ENCODE measurements at places on chromosomes 3 and 15.

- no peak for DNase-seq
Observed at GRCh38 chr3:108100906-108101660, 10.3 kb upstream of the CD47 start.

- no peak for DNase-seq
Observed at GRCh38 chr3:73746623-73747022, 121.9 kb upstream of the PDZRN3 start.

GRCh38 chr3:15405448-15406050 is 21.8 kb downstream of the METTL6 start:
- DNase-seq = peak; percentile 54

- no peak for DNase-seq
Observed at GRCh38 chr3:129068291-129068886, 7.8 kb downstream of the GP9 start.

GRCh38 chr3:141686466-141687291 is 51.4 kb upstream of the RNF7 start:
- DNase-seq = no peak

- no peak for DNase-seq
Observed at GRCh38 chr15:70433586-70434324, 329.6 kb downstream of the UACA start.

DNA sequence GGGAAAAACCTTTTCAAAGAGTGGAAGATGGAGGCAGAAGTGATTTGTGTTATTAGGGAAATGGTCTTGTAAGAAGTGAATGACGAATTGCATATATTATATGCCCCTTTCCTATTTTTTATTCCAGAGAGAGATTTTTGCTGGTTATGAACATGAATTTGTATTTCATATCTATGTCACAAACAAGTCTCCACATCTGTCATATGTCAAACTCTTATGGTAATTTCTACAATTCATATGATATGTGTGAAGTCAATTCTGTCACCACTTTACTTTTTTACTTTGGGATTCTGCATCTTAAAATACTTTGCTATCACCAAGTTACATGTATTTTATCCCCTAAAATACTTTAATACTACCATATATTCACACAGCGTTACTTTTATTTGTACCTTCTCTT is 594.2 kb upstream of the ARPP21 start:
- DNase-seq = no peak

GRCh38 chr3:183734750-183735494 is 37.3 kb downstream of the YEATS2 start:
- no peak for DNase-seq

- no peak for DNase-seq
Observed at GRCh38 chr3:38758557-38758956, 57.5 kb downstream of the SCN10A start.

All from NT2/D1 (cell line).